ENCODE measurements at places on chromosomes 1 and 21.

GRCh38 chr1:55428944-55429931 lies 214.1 kb upstream of the USP24 start:
- no peak for DNase-seq

- DNase-seq: no peak
These were observed 6.0 kb downstream of the ZSWIM5 start for GRCh38 chr1:45200435-45200834.

GRCh38 chr1:17503146-17503545 lies 36.4 kb upstream of the ARHGEF10L start:
- DNase-seq: no peak

GRCh38 chr21:46474382-46474781 lies 15.7 kb downstream of the DIP2A start:
- DNase-seq: no peak

- DNase-seq: no peak
These were observed 395.6 kb upstream of the PBX1 start for GRCh38 chr1:164163289-164163849.

DNA sequence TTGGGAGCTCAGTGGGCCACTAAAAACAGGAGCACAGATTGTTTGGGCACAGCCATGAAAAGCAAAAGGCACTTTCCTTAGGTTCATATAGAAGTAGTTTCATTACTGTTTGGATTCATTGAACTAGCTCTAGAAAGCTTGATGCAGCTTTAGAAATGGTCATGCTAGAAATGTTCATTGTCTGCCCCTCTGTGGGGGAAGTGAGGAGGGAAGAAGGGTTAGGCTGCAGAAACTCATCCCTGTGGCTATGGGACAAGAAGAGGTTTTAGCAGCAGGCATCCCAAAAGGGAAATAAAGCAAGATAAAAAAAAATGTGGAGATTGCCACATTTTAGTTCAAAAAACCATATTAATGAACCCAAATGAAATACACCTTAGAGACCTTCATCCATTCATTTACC lies 359.6 kb upstream of the PTBP2 start:
- DNase-seq: no peak

- DNase-seq: no peak
These were observed 42.8 kb upstream of the PPP2R5A start for GRCh38 chr1:212242288-212242984.

DNA sequence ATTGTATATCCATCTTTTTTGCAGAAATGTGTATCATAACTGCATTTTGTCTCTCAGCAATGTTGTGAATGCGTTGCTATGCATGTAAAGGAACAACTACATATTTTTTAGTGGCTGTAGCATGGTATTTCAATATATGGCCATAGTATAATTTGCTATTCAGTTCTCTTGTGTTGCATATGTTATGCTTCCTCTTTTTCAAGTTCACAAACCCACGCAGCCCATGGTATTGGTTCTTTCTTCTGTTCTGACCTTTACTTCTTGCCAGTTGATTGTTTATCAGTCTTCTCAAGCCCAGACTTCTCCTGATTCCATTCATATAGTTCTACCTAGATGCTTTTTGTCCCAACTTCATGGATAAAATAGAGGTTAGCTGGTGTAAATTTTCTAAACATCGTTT lies 6.1 kb downstream of the SLC22A15 start:
- DNase-seq: no peak

- DNase-seq: no peak
These were observed 5.9 kb downstream of the CNIH3 start for GRCh38 chr1:224621813-224622682.

- no peak for DNase-seq
These were observed 10.9 kb upstream of the PROX1 start for GRCh38 chr1:213976665-213977485.

GRCh38 chr1:183339556-183340167 lies 78.5 kb downstream of the NMNAT2 start:
- DNase-seq: no peak

DNA sequence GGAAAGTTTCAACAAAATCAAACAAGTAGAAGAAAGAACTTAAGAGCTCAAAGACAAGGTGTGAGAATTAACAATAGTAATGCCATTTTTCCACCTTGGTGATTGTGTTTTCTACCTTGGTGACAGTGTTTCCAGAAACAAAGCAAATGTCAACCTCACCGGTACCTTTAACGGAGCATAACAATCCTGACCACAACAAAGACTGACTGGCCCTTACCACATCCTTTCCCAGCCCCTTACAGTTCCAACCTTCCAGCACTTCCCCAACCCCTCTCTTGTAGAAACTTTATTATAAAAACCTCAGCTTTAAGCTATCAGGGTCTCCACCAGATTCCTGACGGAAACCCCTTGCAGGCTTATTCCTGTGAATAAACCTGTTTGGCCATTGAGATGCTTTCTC lies 16.7 kb downstream of the STYXL2 start:
- no peak for DNase-seq

All from mucosa of descending colon (tissue), 3 donors.